Eye (tissue), 1 donor: ENCODE measurements at places on chromosomes 5 and 9.

- peak; percentile 33 for DNase-seq
These were observed 90.6 kb downstream of the RALGPS1 start for GRCh38 chr9:127004946-127005769.

- no peak for DNase-seq
These were observed 60.3 kb downstream of the TENT4A start for GRCh38 chr5:6773342-6774035.

DNA sequence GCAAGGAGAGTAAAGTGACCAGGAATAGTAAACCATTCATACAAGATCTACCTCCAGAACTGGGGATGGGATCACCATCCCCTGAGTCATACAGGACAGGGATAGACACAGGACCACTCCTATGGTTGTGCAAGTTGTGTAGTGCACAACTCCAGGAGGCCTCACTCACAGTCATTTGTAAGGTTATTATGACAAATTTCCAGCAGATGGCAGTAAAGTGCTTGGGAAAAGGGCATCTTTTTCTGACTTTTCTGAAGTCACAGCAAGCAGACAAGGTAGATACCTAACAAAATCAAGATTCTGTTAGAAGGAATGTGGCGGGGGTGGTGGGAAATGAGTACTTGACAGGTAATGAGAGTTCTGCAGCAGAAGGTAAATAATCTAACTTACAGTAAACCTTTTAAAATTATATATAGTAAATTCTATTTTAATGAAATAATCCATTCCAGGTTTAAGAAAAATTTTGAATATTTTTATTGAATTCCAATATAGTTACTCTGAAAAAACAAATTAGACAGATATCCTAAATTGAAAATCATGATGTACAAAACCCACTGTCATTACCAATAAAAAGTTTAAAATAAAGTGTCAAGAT is 16.7 kb upstream of the KIF27 start:
- peak; percentile 90 for DNase-seq

GRCh38 chr9:6133346-6134063 is 82.1 kb upstream of the IL33 start:
- DNase-seq, result no peak

- no peak for DNase-seq
These were observed 7.0 kb upstream of the GDNF start for GRCh38 chr5:37846786-37847310.
